Lower lobe of right lung (tissue), 2 donors: ENCODE measurements at places on chromosomes 7 and 10.

GRCh38 chr7:35670856-35671569 lies 23.9 kb downstream of the HERPUD2 start:
- DNase-seq = no peak

GRCh38 chr7:96734343-96734742 lies 24.7 kb upstream of the SEM1 start:
- DNase-seq = no peak

GRCh38 chr10:18968159-18968558 lies 80.4 kb upstream of the MALRD1 start:
- no peak for DNase-seq

DNA sequence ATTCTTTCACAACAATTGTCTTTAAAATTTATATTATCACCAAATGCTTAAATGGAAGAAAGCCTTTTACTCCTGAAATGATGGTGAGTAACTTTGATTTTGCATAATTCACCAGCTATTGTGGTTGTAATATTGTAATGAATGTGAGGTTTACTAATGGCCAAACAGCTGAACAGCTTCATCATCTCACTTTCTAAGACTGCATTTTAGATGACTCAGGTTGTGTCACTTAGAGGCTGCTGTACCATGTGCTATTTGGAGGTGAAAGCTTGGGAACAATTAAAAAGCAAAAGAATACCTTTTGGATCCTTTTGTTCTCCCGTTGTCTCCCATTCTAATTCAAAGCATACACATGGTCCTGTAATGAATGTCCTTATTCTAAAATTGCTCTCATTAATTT lies 604.0 kb upstream of the PFKP start:
- DNase-seq = no peak
